ENCODE measurements at places on chromosomes 4 and X.
A peak's percentile ranks its signal among the peaks of the same experiment; 100 is the strongest.

DNA sequence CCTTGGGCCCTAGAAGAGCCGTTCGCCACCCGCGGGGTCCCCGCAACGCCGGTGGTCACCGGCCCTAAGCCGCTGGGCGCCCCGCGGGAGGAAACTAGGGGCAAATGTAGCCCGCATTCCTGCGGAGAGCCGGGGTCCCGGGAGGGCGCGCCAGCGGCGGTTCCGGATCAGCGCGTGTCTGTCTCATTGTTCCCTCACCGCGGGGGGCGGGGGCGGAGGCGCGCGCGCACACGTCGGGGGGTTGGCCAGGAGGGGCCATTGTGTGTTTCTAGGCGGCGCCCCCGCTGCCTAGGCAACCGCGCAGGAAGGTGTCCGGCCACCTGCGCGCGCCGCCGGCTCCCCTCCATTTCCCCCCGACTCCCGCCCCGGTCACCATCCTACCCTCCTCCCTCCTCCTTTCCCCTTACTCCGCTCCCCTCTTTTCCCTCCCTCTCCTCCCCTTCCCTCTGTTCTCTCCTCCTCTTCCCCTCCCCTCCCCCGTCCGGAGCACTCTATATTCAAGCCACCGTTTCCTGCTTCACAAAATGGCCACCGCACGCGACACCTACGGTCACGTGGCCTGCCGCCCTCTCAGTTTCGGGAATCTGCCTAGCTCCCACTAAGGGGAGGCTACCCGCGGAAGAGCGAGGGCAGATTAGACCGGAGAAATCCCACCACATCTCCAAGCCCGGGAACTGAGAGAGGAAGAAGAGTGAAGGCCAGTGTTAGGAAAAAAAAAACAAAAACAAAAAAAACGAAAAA, 789 bp upstream of the DDX3X start:
- H3K4me1 ChIP-seq: peaks cover 18% of the 10 kb centered on the region
- H3K27me3 ChIP-seq: no peaks in the 10 kb centered on the region
- H3K27ac ChIP-seq: peak overlapping the region; percentile 100
- DNase-seq: peak; percentile 91
- H3K36me3 ChIP-seq: no peaks in the 10 kb centered on the region
- H3K4me3 ChIP-seq: peak overlapping the region; percentile 74

DNA sequence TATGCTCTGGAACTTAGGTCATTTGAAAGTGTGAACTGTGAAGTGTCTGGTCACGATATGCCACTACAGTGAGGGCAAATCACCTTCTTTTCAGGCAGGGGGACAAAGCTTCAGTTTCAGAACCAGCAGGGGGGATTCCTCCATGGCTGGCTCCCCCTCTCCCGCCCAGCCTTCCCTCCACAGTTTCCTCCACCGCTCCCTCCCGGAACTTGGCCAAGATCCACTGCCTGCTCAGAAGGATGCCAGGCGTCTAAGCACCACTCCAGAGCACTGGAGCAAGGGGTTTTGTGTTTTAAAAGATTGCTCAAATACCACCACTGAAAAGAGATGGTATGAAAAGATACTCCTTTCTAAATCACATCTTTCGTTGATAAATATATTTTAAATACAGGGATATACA, 126.9 kb downstream of the ELOVL6 start:
- no peak overlapping the region for H3K27ac ChIP-seq
- H3K4me3 ChIP-seq: no peak overlapping the region
- DNase-seq: no peak
- H3K27me3 ChIP-seq: no peaks in the 10 kb centered on the region
- no peaks in the 10 kb centered on the region for H3K36me3 ChIP-seq

DNA sequence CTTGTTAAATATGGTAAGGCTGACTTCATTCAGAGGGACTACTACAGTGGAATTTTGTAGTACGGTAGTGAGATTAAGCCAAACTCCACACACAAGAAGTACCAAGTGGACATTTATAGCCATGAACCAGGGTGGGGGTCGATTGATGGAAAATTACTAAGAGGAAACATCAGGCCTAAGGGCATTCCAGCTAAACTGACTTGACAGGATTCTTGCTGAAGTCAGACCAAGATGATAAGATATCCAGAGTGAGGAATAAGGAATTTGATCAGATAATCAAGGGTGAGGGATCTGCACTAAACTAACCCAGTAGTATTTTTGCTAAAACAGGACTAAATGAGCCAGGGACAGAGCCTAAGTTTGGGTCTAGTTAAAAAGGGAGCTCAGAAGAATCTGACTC, 597.5 kb downstream of the RPA4 start:
- H3K4me1 ChIP-seq: no peaks in the 10 kb centered on the region
- H3K4me3 ChIP-seq: no peak overlapping the region
- no peak for DNase-seq
- no peaks in the 10 kb centered on the region for H3K36me3 ChIP-seq
- H3K27ac ChIP-seq: no peak overlapping the region

DNA sequence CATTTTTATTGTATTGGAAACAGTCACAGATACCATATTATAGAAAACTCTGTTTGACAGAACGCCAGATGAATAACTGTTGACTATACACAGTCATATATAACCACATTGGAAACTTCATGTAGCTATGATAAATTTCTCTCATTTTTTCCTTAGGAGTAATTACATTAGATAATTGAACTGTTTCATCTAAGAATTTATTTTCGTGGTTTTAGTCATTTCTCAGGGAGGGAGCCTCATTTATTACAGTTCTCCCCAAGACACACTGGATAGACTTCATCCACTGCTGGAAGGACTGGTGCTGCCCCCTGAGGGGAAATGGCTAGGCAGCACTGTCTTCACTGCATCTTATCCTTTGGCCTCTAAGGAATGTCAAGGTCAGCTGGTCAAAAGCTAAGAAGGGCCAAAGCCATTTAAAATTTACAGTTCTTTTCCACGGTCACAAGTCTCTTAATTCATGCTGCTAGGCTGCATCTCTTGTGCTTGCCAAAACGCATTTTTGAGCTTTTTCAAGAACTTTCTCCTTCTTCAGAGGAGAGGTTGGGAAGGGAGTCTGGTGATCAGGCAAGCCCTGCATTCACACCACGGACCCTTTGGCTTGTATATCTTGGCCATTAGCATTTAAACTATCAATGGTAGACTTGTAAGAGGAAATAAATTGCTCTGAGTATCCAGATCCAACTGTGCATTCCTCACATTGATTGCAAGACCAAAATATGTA, 145.1 kb downstream of the CBR4 start:
- H3K36me3 ChIP-seq: peaks cover 3% of the 10 kb centered on the region
- no peaks in the 10 kb centered on the region for H3K27me3 ChIP-seq
- no peak for DNase-seq
- H3K4me1 ChIP-seq: peaks cover 22% of the 10 kb centered on the region
- no peak overlapping the region for H3K4me3 ChIP-seq
- H3K27ac ChIP-seq: peak overlapping the region; percentile 8

- no peaks in the 10 kb centered on the region for H3K36me3 ChIP-seq
- H3K4me3 ChIP-seq: no peak overlapping the region
- H3K27me3 ChIP-seq: no peaks in the 10 kb centered on the region
- no peak for DNase-seq
- H3K4me1 ChIP-seq: peaks cover 5% of the 10 kb centered on the region
Measured at GRCh38 chr4:149279776-149280175, 535.9 kb downstream of the IQCM start.

DNA sequence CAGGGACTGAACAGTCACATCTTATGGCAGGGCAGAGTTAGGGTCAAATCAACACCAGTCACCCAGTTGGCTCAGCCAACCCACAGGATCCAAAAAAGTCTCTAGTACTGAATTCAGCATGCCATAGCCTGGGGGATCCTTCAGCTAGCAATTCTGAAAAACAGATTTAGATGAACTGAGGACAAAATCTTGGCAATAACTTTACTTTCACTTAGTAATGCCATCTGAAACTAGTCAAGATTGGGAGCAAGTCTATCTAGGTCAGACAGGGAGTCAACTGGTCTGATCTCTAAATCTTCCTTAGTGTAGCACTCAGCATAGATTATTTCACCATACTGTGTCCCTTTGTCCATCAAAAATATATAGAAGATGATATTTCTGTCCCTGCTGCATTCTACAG, 76.0 kb downstream of the HHIP start:
- H3K4me1 ChIP-seq: peaks cover 5% of the 10 kb centered on the region
- H3K27ac ChIP-seq: no peak overlapping the region
- no peaks in the 10 kb centered on the region for H3K27me3 ChIP-seq

Data from suprapubic skin (tissue), 4 donors.